Lung microvascular endothelial cell (primary cell): ENCODE measurements at places on chromosomes 3 and 15. TPM values are rescaled to one million over a fixed set of nuclear protein-coding genes. Genes with fewer than 3 reads are reported as not detected.

- DNase-seq, result no peak
Observed at GRCh38 chr3:110624576-110624975, 447.0 kb upstream of the NECTIN3 start.

- DNase-seq, result no peak
Observed at GRCh38 chr15:58597943-58598828, 151.3 kb downstream of the ADAM10 start.

GRCh38 chr3:128390867-128391266 lies 75.8 kb downstream of the DNAJB8 start:
- DNase-seq, result no peak

GRCh38 chr15:31497838-31498237 lies 171.2 kb downstream of the KLF13 start:
- DNase-seq, result no peak

Gene ADPRH
- 6.5 and 11.7 TPM in 2 replicates for total RNA-seq

- DNase-seq, result no peak
Observed at GRCh38 chr3:173983343-173983742, 585.8 kb downstream of the NLGN1 start.

Gene MAPKBP1
- 7.1 and 8.5 TPM in 2 replicates for total RNA-seq

- DNase-seq, result no peak
Observed at GRCh38 chr15:80317389-80318182, 65.6 kb upstream of the CTXND1 start.

GRCh38 chr15:38879909-38880471 lies 315.4 kb upstream of the RASGRP1 start:
- no peak for DNase-seq

Gene SLC12A8
- under 0.01 and 0.20 TPM in 2 replicates for total RNA-seq
